ENCODE measurements at places on chromosomes 1 and 21. TPM values are rescaled to one million over a fixed set of nuclear protein-coding genes. Genes with fewer than 3 reads are reported as not detected.

DNA sequence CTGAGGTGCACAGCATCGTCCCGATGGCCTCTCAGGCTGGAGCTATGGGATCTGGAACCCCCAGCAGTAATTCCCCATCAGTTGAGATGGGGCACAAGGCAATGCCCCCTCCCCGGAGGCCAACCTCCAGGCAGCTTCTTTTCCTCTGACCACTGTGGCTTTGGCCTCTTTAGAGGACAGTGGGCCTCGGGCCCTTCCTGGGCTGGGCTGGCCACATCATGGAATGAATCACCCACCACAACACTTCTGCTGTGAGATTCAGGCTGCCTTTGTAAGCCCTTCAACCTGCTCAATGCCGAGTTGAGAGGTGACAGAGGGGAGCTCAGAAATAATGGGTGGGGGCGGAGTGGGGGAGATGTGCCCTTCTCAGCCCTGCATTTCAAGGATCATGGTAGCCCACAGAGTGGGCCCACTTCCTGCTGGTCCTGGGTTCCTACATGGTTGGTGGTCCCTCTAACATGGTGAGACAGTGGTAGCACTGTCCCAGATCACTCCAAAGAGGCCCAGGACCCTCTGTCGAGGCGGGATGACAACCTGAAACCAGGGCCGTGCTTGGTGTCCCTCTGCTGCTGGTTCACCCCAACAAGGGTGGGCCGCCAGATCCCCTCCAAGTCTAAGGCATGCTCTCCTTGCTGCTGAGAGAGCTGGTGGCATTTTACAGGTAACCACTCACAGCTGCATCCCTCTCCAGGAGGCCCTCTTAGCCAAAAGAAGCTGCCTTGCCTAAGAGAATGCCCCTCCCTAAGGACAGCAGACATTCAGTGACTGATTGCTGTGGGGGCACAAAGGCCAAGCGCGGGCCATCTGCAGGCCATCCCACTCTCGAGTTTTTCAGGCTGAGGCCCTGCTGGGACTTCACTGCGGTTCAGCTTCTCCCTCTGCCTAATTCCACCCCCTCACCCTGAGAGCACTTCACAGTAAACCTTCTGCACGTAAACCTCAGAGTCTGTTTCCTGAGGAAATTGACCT lies 29.7 kb upstream of the EVA1B start:
- no peaks in the 10 kb centered on the region for H3K27me3 ChIP-seq
- peak overlapping the region; percentile 98 for H3K27ac ChIP-seq
- H3K4me1 ChIP-seq: peaks cover 48% of the 10 kb centered on the region
- no peak overlapping the region for H3K4me3 ChIP-seq

- H3K36me3 ChIP-seq: no peaks in the 10 kb centered on the region
- H3K27ac ChIP-seq: peak overlapping the region; percentile 22
- H3K27me3 ChIP-seq: no peaks in the 10 kb centered on the region
- peak; percentile 74 for DNase-seq
- H3K4me1 ChIP-seq: peaks cover 26% of the 10 kb centered on the region
- no peak overlapping the region for H3K4me3 ChIP-seq
Observed at GRCh38 chr1:163162381-163162914, 40.3 kb downstream of the RGS5 start.

GRCh38 chr1:37167479-37167878 lies 133.2 kb upstream of the GRIK3 start:
- DNase-seq: no peak
- H3K27me3 ChIP-seq: no peaks in the 10 kb centered on the region
- H3K4me1 ChIP-seq: no peaks in the 10 kb centered on the region
- H3K36me3 ChIP-seq: no peaks in the 10 kb centered on the region
- no peak overlapping the region for H3K27ac ChIP-seq

DNA sequence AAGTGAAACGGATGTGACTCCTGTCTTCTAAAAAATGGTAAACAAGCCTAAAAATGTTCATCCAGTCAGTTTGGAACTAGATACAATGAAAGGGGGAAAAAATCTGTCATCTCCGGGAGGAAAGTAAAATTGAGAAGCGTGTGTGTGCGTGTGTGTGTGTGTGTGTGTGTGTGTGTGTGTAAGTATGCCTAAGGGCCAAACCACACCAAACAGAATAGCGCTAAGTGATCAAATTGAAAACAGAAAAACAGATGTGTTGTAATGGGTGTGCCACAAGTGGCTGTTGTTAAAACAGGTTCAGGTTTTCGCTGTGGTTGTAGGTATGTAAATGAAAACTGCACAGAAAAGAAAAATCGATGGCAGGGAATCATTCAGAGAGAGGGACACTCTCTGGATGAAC lies 106.7 kb downstream of the RNF220 start:
- H3K27ac ChIP-seq: no peak overlapping the region
- H3K36me3 ChIP-seq: no peaks in the 10 kb centered on the region
- H3K4me3 ChIP-seq: no peak overlapping the region
- no peak for DNase-seq

- no peaks in the 10 kb centered on the region for H3K27me3 ChIP-seq
- no peaks in the 10 kb centered on the region for H3K36me3 ChIP-seq
- no peak for DNase-seq
- no peak overlapping the region for H3K4me3 ChIP-seq
Observed at GRCh38 chr1:168567007-168567406, 9.4 kb upstream of the XCL1 start.

DNA sequence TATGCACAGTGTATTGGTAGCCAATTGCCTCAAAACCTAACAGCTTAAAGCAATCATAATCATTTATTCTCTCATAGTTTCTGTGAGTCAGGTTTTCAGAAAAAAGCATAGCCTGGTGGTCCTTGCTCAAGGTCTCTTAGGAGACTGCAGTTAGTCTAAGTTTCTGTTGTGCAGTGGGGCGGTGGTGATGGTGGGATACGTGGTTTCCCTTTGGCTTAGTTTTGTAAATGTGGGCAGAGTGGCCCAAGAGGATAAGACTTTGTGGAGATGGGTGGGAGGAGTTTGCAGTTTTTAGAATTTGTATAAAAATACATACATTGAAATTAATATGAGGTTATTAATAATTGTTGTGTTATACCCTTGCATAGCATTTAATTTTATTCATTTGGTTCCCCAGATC lies 68.6 kb downstream of the NOS1AP start:
- no peak overlapping the region for H3K27ac ChIP-seq
- peaks cover 12% of the 10 kb centered on the region for H3K4me1 ChIP-seq
- DNase-seq: no peak
- no peaks in the 10 kb centered on the region for H3K27me3 ChIP-seq

GRCh38 chr1:226429858-226430715 lies 22.2 kb upstream of the PARP1 start:
- DNase-seq: no peak
- H3K4me3 ChIP-seq: no peak overlapping the region
- H3K27me3 ChIP-seq: no peaks in the 10 kb centered on the region
- no peaks in the 10 kb centered on the region for H3K36me3 ChIP-seq
- H3K4me1 ChIP-seq: no peaks in the 10 kb centered on the region
- no peak overlapping the region for H3K27ac ChIP-seq

GRCh38 chr1:18547460-18547859 lies 66.7 kb downstream of the KLHDC7A start:
- no peaks in the 10 kb centered on the region for H3K27me3 ChIP-seq
- H3K36me3 ChIP-seq: no peaks in the 10 kb centered on the region
- no peak overlapping the region for H3K27ac ChIP-seq

Gene LEMD1
- not detected for total RNA-seq

Gene RRP15
- 6.9 TPM for total RNA-seq

Data from fibroblast of lung (primary cell).